ENCODE measurements at places on chromosomes 4 and X.

GRCh38 chr4:30619679-30620078 lies 100.5 kb upstream of the PCDH7 start:
- H3K27me3 ChIP-seq, result no peaks in the 10 kb centered on the region
- no peak overlapping the region for H3K27ac ChIP-seq
- no peaks in the 10 kb centered on the region for H3K36me3 ChIP-seq
- no peaks in the 10 kb centered on the region for H3K4me1 ChIP-seq

- peaks cover 3% of the 10 kb centered on the region for H3K4me1 ChIP-seq
- no peaks in the 10 kb centered on the region for H3K36me3 ChIP-seq
- no peaks in the 10 kb centered on the region for H3K27me3 ChIP-seq
- H3K4me3 ChIP-seq, result no peak overlapping the region
- no peak overlapping the region for H3K27ac ChIP-seq
- DNase-seq, result no peak
Observed at GRCh38 chr4:123624959-123625358, 228.4 kb downstream of the SPRY1 start.

DNA sequence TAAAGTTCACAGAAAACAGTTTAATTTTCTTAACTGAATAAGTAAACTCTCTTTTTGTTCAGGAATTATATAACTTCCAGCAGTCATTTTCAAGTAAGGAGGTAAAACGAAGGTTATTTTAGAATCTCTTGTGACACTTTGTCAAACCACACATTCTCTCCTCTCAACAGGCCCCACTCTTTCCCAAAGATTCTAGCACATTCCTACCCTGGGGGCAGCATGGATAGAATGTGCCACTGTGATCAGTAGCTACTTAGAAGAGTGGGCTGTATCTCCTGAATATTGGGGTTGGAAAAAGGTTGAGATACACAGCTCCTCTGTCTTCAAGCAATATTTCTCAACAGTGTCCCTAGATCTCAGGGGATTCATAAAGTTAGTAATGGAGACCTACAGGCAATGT lies 157.6 kb downstream of the EMCN start:
- H3K4me1 ChIP-seq, result no peaks in the 10 kb centered on the region
- DNase-seq, result no peak
- no peak overlapping the region for H3K27ac ChIP-seq
- H3K27me3 ChIP-seq, result no peaks in the 10 kb centered on the region

DNA sequence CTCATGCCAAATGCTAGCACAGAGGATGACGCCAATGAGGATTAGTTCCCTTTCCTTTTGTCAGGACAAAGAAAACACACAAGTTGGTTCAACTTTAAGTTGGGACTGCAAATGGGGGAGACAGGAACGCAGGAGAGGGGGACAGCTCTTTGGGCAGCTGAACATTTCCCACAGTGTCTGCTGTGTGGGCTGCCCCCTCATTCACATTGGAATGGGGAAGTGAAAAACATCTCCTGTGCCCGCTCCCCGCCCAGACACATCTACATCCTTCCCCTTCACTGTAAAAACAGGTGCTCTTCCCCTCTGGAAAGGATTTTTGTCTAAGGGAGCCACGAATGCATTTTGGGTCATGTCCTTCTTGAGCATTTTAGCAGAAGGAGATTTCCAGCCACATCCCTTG lies 44.5 kb upstream of the TBC1D9 start:
- H3K27me3 ChIP-seq, result no peaks in the 10 kb centered on the region
- H3K4me3 ChIP-seq, result no peak overlapping the region
- H3K36me3 ChIP-seq, result no peaks in the 10 kb centered on the region
- no peak for DNase-seq
- H3K4me1 ChIP-seq, result no peaks in the 10 kb centered on the region

- H3K4me1 ChIP-seq, result no peaks in the 10 kb centered on the region
- H3K4me3 ChIP-seq, result no peak overlapping the region
- H3K36me3 ChIP-seq, result no peaks in the 10 kb centered on the region
Observed at GRCh38 chr4:149347139-149347538, 468.5 kb downstream of the IQCM start.

DNA sequence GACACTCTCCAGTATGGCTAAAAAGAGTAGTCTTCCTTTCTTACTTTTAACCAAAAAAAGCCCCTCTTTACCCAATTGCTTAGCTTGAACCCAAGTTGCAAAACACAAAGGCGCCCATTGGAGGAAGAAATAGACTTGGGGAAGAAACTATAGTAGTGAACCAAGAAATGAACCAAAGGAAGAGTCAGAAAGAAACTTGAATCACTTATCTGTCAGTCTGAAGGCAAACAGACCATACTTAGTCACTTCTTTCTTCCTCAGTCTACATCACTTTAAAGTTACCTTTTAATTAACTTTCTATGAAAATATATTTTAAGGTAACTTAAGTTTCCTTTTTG lies 161.4 kb upstream of the GIMD1 start:
- no peak overlapping the region for H3K27ac ChIP-seq
- DNase-seq, result no peak
- no peaks in the 10 kb centered on the region for H3K4me1 ChIP-seq

- H3K4me3 ChIP-seq, result no peak overlapping the region
- no peaks in the 10 kb centered on the region for H3K27me3 ChIP-seq
- H3K4me1 ChIP-seq, result peaks cover 58% of the 10 kb centered on the region
- no peak for DNase-seq
- no peaks in the 10 kb centered on the region for H3K36me3 ChIP-seq
Observed at GRCh38 chr4:76210452-76210851, 3.2 kb downstream of the SCARB2 start.

DNA sequence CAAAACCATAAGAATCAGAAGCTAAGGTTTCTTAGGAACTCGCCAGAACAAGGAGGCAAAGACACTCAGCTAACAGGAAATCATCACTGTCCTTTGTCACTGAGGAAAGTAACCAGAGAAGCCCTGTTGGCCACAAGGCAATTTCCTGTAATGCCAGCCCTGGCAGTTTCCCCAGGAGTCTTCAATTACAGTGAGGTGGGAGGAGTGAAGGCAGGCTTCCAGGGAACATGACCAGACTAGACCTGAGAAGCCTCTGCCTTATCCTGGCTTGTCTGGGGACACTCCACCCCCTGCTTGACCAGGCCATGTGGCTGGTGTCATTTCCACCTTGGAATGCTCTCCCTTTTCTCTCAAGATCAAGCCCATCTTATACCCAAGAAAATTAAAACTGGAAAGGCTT lies 125.3 kb downstream of the COL4A6 start:
- DNase-seq, result peak; percentile 62
- H3K27me3 ChIP-seq, result no peaks in the 10 kb centered on the region
- no peak overlapping the region for H3K4me3 ChIP-seq
- H3K4me1 ChIP-seq, result no peaks in the 10 kb centered on the region
- H3K36me3 ChIP-seq, result no peaks in the 10 kb centered on the region
- no peak overlapping the region for H3K27ac ChIP-seq

- H3K4me3 ChIP-seq, result no peak overlapping the region
- H3K36me3 ChIP-seq, result no peaks in the 10 kb centered on the region
- no peaks in the 10 kb centered on the region for H3K27me3 ChIP-seq
- no peak for DNase-seq
- H3K4me1 ChIP-seq, result no peaks in the 10 kb centered on the region
- no peak overlapping the region for H3K27ac ChIP-seq
Observed at GRCh38 chrX:128438082-128438481, 385.9 kb upstream of the ACTRT1 start.

DNA sequence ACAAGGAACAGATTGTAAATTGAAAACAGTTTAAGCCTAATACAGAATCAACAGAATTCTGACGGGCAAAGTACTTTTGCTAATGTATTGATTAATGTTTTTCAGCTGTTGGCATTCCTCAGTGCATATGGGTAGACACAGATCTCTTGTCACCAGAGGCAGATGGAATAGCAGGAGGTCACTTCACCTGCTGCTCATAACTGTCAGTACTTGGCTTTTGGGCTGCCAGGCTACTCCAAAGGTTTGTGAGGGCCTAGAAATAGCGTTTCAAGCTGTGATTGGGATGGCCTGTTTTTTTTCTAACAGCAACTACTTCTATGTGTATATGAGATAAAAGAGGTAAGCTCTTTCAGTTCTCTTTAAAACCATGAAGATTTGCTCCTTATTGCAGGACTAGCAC lies 307.5 kb upstream of the ANXA10 start:
- no peak overlapping the region for H3K4me3 ChIP-seq
- H3K27ac ChIP-seq, result no peak overlapping the region
- no peak for DNase-seq
- H3K4me1 ChIP-seq, result no peaks in the 10 kb centered on the region
- H3K36me3 ChIP-seq, result no peaks in the 10 kb centered on the region
- no peaks in the 10 kb centered on the region for H3K27me3 ChIP-seq

DNA sequence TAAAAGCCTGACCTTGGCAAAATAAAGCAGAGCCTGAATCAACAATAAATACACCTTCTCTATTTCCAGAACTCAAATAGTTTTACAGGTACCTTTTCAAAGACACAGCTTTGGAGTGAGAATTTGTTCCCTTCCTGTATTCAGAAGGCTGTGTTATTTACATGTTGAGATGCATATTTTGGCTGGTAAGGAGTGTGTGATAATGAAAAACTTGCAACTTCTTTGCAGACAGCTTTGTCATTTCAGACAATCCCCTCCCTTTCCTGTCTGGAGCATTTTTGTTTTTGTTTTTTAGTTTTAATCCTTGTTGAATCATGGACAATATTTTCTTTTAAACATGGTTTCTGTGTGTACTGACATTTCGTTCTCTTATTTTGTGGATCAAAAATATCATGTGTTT lies 493.8 kb downstream of the FAT4 start:
- no peak for DNase-seq
- no peak overlapping the region for H3K4me3 ChIP-seq
- H3K36me3 ChIP-seq, result no peaks in the 10 kb centered on the region
- H3K27ac ChIP-seq, result no peak overlapping the region
- H3K4me1 ChIP-seq, result no peaks in the 10 kb centered on the region

- no peaks in the 10 kb centered on the region for H3K27me3 ChIP-seq
- no peaks in the 10 kb centered on the region for H3K4me1 ChIP-seq
- no peaks in the 10 kb centered on the region for H3K36me3 ChIP-seq
Observed at GRCh38 chrX:114152130-114152529, 431.8 kb upstream of the HTR2C start.

GRCh38 chrX:133527415-133527814 lies 112.1 kb upstream of the GPC4 start:
- H3K27me3 ChIP-seq, result no peaks in the 10 kb centered on the region
- DNase-seq, result no peak
- no peak overlapping the region for H3K4me3 ChIP-seq
- no peaks in the 10 kb centered on the region for H3K4me1 ChIP-seq
- H3K36me3 ChIP-seq, result no peaks in the 10 kb centered on the region

- H3K27me3 ChIP-seq, result no peaks in the 10 kb centered on the region
- no peaks in the 10 kb centered on the region for H3K36me3 ChIP-seq
- no peak overlapping the region for H3K4me3 ChIP-seq
- H3K4me1 ChIP-seq, result no peaks in the 10 kb centered on the region
- no peak for DNase-seq
Observed at GRCh38 chr4:8590546-8590880, 2.1 kb upstream of the CPZ start.

GRCh38 chr4:74948236-74948635 lies 15.3 kb downstream of the PARM1 start:
- no peak for DNase-seq
- no peaks in the 10 kb centered on the region for H3K27me3 ChIP-seq
- no peak overlapping the region for H3K4me3 ChIP-seq
- H3K27ac ChIP-seq, result no peak overlapping the region

DNA sequence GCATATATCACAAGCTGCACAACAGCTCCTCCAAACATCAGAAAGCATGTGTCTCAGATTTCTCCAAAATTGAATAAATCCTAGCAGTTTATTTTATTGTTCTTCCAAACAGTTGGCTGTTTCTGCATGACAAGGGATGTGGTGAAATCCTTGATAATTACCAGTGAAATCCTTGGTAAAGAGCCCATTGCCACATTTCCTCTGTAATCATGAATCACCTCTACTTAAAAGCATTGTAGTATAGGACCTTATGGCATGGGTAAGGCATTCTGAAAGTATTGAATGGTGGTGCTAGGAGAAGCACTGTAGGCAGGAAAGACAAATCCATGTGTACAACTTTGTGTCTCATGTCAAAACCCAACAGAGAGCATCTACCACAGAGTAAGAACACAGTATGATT lies 135.8 kb upstream of the NDST3 start:
- DNase-seq, result no peak
- H3K4me1 ChIP-seq, result no peaks in the 10 kb centered on the region
- no peaks in the 10 kb centered on the region for H3K27me3 ChIP-seq
- H3K27ac ChIP-seq, result no peak overlapping the region
- no peaks in the 10 kb centered on the region for H3K36me3 ChIP-seq
- H3K4me3 ChIP-seq, result no peak overlapping the region

DNA sequence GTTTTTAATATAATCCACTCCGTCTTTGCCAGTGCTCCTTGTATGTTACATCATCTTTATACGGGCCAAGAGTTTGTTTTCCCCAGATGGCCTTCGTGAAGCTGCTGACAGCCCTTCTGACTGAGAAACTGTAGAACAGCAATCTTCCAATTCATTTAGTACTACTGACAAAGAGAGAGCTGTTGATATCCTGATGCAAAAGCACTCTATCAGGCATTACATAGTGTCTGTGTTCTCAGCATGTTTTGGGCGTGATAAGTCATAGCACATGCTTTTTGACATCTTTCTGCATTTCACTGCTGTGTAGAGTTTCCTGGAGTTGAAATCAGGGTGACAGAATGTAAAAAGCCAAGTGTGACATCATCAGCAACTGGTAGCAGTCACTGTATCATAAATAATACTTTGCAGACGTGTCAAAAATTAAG lies 746.3 kb upstream of the FAM241A start:
- H3K27ac ChIP-seq, result no peak overlapping the region
- DNase-seq, result no peak
- H3K36me3 ChIP-seq, result no peaks in the 10 kb centered on the region
- H3K4me3 ChIP-seq, result no peak overlapping the region
- H3K4me1 ChIP-seq, result no peaks in the 10 kb centered on the region
- no peaks in the 10 kb centered on the region for H3K27me3 ChIP-seq

DNA sequence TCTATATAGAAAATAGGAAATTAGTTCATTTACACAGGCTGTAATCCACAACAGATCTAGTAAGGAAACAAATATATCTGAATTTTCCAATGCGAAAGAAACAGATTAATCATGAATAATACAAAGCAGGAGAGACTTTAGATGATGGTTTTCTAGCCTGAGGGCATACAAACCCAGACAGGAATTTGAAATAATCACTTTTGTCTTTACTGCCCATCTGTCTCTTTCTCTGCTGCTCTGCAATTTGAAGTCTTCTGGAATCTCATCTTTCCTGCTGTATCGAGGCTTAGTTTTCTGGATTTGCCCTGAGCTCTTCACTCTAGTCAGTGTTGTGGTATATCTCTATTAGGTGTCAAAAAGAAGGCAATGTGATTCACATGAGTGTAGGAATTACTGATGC lies 711.8 kb upstream of the FAM241A start:
- no peaks in the 10 kb centered on the region for H3K36me3 ChIP-seq
- H3K27ac ChIP-seq, result no peak overlapping the region
- no peaks in the 10 kb centered on the region for H3K4me1 ChIP-seq
- DNase-seq, result no peak
- no peak overlapping the region for H3K4me3 ChIP-seq

- DNase-seq, result no peak
- H3K4me3 ChIP-seq, result no peak overlapping the region
- no peaks in the 10 kb centered on the region for H3K36me3 ChIP-seq
- H3K27ac ChIP-seq, result peak overlapping the region; percentile 78
- no peaks in the 10 kb centered on the region for H3K27me3 ChIP-seq
- peaks cover 60% of the 10 kb centered on the region for H3K4me1 ChIP-seq
Observed at GRCh38 chr4:76188149-76188548, 25.5 kb downstream of the SCARB2 start.

Data from right lobe of liver (tissue), 6 donors.